ENCODE measurements at places on chromosomes 7 and 10.
A peak's percentile ranks its signal among the peaks of the same experiment; 100 is the strongest.

DNA sequence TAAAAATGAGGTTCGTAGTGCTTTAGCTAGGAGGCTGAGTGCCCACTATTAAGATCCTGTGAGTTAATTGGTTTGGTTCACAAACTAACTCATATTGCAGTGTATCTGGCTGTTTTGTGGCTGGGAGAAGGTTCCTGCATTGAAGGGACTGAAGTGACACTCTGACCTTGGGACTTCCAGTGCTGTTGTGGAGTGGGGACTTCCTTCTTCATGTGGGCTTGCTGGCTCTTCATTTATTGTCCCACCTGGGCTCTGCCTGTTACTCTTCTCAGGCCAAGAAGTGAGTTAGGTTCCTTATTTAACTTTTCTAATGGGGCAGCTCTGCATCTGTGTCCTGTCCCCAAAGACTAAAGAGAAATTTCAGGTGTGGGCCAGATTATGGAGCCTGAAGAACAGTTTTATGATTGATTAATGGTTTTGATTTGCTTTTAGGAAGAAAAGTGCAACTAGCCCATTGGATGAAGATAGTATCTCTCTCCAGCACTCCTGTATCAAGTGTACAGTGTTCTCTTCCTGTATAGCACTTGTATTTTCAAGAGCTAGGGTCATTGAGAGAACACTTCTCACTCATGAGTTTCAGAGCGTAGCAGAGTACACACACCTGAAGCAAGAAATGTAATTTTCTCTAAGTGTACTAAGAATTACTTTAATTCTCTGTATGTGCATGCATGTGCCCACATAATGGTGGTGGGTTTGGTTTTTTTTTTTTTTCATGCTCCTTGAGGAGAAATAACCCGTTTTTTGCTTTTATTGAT lies 54.8 kb downstream of the AUTS2 start:
- no peak overlapping the region for H3K27ac ChIP-seq
- DNase-seq: no peak
- H3K36me3 ChIP-seq: no peaks in the 10 kb centered on the region

- no peaks in the 10 kb centered on the region for H3K36me3 ChIP-seq
- no peaks in the 10 kb centered on the region for H3K4me1 ChIP-seq
- H3K4me3 ChIP-seq: no peak overlapping the region
- no peak overlapping the region for H3K27ac ChIP-seq
These were observed 349.7 kb downstream of the AUTS2 start for GRCh38 chr7:69947998-69948397.

GRCh38 chr10:45279682-45280081 lies 35.7 kb downstream of the OR13A1 start:
- no peak overlapping the region for H3K27ac ChIP-seq
- no peaks in the 10 kb centered on the region for H3K27me3 ChIP-seq
- no peaks in the 10 kb centered on the region for H3K36me3 ChIP-seq
- no peaks in the 10 kb centered on the region for H3K4me1 ChIP-seq

- H3K27me3 ChIP-seq: no peaks in the 10 kb centered on the region
- DNase-seq: no peak
- H3K4me1 ChIP-seq: no peaks in the 10 kb centered on the region
- H3K4me3 ChIP-seq: no peak overlapping the region
These were observed 51.1 kb downstream of the HYCC1 start for GRCh38 chr7:22962775-22963350.

DNA sequence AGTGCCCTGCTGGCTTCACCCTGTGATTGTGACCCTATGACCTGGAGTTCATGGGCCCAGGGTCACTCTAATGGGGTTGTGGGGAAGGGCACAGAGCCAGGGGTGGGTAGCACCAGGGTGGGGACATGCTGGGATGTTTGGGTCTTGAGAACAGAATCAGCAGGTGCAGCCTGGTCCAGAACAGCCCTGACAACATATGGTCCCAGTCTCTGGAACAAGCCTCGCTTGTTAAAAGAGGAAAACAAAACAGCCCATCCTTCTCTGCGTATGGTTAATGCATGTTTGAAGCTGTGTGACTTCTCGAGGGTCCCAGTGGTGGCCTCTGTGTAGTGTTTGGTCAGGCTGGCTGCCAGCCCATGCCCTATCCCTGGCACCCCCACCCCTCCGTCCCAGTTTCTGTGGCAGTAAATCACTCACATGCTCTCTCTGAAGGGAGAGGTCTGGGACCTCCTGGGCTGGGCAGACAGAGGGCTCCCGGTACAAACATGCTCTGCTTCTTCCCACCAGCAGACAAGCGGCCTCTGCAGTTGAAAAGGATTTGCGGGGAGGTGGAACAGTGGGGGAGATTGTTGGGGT lies 79.4 kb downstream of the FAM241B start:
- DNase-seq: no peak
- H3K27ac ChIP-seq: no peak overlapping the region
- H3K4me3 ChIP-seq: no peak overlapping the region
- H3K4me1 ChIP-seq: peaks cover 18% of the 10 kb centered on the region

DNA sequence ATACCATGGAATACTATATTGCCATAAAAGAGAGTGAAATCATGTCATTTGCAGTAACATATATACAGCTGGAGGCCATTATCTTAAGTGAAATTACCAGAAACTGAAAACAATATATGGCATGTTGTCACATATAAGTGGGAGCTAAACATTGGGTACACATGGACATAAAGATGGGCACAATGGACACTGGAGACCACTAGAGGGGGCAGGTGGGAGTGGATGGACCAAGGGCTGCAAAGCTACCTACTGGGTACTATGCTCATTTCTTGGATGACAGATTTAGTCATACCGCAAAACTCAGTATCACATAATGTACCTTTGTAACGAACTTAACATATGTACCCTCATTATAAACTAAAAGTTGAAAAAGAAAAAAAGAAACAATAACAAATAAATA lies 1167.6 kb downstream of the NXPH1 start:
- H3K27ac ChIP-seq: no peak overlapping the region
- no peaks in the 10 kb centered on the region for H3K36me3 ChIP-seq
- no peak for DNase-seq
- H3K4me1 ChIP-seq: no peaks in the 10 kb centered on the region
- no peaks in the 10 kb centered on the region for H3K27me3 ChIP-seq

- H3K36me3 ChIP-seq: no peaks in the 10 kb centered on the region
- H3K27me3 ChIP-seq: no peaks in the 10 kb centered on the region
- no peak for DNase-seq
- H3K4me3 ChIP-seq: no peak overlapping the region
- no peak overlapping the region for H3K27ac ChIP-seq
These were observed 359.9 kb downstream of the GLRX3 start for GRCh38 chr10:130495891-130496636.

GRCh38 chr10:72353028-72353964 lies 1.4 kb downstream of the DNAJB12 start:
- H3K36me3 ChIP-seq: peaks cover 39% of the 10 kb centered on the region
- H3K4me1 ChIP-seq: peaks cover 21% of the 10 kb centered on the region
- H3K27ac ChIP-seq: peak overlapping the region; percentile 100
- peak; percentile 37 for DNase-seq
- no peaks in the 10 kb centered on the region for H3K27me3 ChIP-seq

DNA sequence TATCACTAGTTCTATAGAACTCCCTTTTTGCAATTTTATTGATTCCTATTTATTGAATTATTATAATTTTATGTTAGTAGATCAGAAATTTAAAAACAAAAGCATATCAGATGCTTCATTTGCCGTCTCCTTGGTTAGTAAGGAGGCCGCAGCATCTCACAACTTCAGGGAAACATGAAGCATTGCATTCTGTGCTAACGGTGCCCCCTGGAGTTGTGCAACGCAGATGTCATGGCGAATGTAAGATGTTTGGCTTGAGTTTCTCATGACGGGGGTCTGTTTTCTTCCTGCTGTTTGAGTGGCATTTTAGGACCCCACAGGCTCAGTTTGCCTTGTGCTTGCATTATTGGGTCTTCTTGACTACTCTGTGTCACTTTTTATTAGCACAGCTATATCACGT lies 124.8 kb downstream of the CNNM2 start:
- H3K27ac ChIP-seq: no peak overlapping the region
- no peak for DNase-seq
- H3K4me1 ChIP-seq: no peaks in the 10 kb centered on the region
- H3K4me3 ChIP-seq: no peak overlapping the region
- H3K27me3 ChIP-seq: no peaks in the 10 kb centered on the region

- H3K27me3 ChIP-seq: no peaks in the 10 kb centered on the region
- no peak overlapping the region for H3K4me3 ChIP-seq
- H3K4me1 ChIP-seq: peaks cover 14% of the 10 kb centered on the region
- no peak for DNase-seq
- H3K36me3 ChIP-seq: no peaks in the 10 kb centered on the region
These were observed 135.8 kb upstream of the TMEM72 start for GRCh38 chr10:44775402-44775741.

- H3K27ac ChIP-seq: no peak overlapping the region
- no peaks in the 10 kb centered on the region for H3K27me3 ChIP-seq
- DNase-seq: no peak
- H3K4me1 ChIP-seq: no peaks in the 10 kb centered on the region
These were observed 112.1 kb downstream of the LMBR1 start for GRCh38 chr7:156780724-156781455.

DNA sequence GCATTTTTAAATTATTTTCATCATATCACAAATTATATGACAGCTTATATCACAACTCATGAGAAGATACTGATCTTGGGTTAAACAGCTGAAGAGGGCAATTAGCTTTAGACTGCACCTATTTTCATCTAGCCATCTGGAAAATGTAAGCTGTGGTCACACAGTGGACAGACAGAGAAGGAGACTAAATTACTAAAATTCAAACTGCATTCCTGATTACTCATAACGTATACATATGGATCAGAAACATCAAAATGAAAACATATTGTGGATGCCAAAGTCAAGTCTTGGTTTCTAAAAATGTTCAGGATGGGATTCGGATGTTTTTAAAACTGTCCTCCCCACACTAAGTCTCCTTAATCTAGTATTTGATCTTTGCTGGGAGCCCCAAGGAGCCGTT lies 6.6 kb downstream of the BBIP1 start:
- DNase-seq: no peak
- H3K4me3 ChIP-seq: no peak overlapping the region
- H3K4me1 ChIP-seq: no peaks in the 10 kb centered on the region
- H3K27me3 ChIP-seq: no peaks in the 10 kb centered on the region
- no peak overlapping the region for H3K27ac ChIP-seq
- no peaks in the 10 kb centered on the region for H3K36me3 ChIP-seq

DNA sequence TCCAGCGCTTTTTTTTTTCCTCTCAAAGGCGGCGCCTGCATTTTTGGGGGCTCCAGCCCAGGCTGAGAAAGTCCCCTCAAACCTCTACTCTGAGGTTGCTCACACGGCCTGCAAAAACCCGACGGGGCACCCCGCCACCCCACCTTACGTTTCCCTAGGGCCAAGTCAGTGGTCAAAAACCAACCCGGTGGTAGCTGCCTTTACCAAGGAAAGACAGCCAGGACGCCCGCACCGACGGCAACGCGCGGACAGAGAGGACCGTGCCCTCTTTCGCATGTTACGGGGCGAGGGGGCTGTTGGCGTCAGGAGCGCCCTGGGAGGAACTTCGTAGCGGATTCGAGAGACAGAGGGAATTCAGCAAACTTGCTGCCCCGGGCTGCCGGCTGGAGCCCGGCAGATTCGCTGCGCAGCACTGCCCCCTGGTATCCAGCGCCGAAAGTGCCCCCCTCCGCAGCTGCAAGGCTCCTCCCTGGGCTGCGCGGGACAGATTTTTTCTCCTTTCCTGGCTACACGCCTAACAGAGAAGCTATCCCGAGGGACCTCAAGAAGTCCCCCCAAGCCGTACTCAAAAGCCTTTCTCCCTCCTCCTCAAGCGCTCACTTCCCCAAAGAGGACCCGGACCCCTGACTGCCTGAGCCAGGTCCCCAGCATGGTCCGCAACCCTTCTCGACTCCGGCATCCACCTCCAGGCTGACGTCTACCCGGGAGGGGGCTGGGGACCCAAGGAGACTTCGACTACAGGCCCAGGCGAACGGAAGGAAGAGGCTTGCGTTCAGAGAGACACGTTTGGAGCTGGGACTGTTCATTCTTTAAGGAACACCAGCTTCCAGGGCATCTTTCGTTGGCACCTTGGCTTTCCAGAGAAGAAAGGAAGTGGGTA lies 27.7 kb upstream of the VAX1 start:
- H3K27me3 ChIP-seq: peaks cover 100% of the 10 kb centered on the region
- no peak overlapping the region for H3K27ac ChIP-seq
- peaks cover 49% of the 10 kb centered on the region for H3K4me1 ChIP-seq
- DNase-seq: no peak
- no peak overlapping the region for H3K4me3 ChIP-seq

DNA sequence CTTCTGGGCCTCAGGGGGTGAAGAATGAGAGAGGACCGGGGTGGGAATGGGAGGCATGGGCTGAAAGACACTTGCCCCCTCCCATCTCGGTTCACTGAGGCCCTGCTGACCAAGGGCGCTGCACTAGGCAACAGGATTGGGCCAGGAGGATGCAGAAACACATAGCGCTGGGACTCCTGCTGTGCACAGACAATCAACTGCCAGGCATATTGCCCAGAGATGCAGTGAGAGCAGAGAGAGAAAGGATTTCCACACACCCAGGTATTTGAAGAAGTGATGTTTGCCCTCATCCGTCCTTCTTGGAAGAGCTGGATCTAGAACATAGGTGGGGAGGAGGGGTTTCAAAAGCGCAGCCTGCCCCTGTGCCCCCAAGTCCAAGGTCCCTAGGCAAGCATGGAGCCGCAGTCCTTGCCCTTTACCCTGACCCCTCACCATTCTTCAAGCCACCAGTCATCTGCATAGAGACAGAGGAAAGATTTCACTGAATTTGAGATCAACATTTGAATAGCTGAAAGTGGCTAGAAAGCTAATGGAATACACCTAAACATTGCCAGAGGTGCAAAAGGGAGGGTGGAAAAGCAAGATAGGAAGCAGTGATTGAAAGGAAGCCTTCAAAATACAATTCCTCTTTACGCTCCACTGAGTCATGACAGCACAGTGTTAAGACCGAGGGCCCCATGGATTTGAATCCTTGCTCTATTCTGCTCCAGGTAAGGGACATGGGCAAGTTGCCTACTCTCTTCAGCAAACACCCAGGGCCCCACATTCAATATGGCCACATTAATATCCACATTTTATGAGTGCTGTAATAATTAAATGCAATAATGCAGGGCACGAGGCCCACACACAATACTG lies 44.2 kb upstream of the TNS3 start:
- H3K4me3 ChIP-seq: no peak overlapping the region
- no peaks in the 10 kb centered on the region for H3K36me3 ChIP-seq
- no peak for DNase-seq
- H3K4me1 ChIP-seq: peaks cover 36% of the 10 kb centered on the region
- no peak overlapping the region for H3K27ac ChIP-seq

DNA sequence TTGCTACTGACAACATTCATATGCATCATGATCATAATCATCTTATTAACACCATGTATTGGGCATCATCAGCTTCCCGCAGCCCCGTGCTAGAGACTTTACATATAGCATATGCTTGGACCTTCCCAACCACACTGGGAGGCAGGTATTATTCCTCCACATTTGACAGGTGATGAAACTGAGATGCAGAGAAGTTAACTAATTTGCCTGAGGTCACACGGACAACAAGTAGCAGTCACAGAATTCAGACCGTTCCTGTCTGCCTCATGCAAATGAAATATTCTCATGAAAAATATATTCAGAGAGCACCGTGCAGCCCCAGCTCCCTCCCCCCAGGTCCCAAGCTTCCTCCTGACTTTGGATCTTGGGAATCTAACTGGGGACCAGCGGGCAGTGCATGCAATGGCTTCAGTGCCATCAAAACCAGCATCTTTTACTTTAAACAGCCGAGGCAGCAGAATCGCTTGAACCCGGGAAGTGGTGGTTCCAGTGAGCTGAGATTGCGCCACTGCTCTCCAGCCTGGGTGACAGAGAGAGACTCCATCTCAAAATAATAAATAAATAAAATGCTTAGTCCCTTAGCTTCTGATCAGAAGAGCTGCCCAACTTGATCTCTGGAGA lies 112.2 kb upstream of the GPR26 start:
- H3K36me3 ChIP-seq: no peaks in the 10 kb centered on the region
- no peak overlapping the region for H3K27ac ChIP-seq
- peaks cover 6% of the 10 kb centered on the region for H3K27me3 ChIP-seq
- no peak for DNase-seq
- H3K4me3 ChIP-seq: no peak overlapping the region

All from spinal cord (tissue), 10 donors.